ENCODE measurements at places on chromosomes 4 and X.
A peak's percentile ranks its signal among the peaks of the same experiment; 100 is the strongest.

DNA sequence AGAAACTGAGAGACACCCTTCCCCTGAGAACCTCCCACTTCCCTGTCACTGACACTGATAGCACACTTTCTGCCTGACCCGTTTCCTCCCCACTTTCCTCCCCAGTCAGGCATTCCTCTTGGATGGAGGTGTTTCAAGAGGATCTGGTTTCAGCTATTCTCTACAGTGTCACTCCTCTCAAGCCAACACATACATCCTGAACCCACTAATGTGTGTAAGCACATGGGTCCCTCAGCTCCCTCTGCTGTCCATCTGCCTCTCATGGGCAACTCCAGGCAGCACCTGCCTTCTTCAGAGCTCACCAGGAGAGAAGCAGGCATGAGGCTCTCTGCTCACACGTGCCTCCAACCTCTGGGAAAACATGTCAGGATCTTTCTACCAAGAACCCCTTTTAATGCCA is 207.6 kb downstream of the NAF1 start:
- no peak for DNase-seq

DNA sequence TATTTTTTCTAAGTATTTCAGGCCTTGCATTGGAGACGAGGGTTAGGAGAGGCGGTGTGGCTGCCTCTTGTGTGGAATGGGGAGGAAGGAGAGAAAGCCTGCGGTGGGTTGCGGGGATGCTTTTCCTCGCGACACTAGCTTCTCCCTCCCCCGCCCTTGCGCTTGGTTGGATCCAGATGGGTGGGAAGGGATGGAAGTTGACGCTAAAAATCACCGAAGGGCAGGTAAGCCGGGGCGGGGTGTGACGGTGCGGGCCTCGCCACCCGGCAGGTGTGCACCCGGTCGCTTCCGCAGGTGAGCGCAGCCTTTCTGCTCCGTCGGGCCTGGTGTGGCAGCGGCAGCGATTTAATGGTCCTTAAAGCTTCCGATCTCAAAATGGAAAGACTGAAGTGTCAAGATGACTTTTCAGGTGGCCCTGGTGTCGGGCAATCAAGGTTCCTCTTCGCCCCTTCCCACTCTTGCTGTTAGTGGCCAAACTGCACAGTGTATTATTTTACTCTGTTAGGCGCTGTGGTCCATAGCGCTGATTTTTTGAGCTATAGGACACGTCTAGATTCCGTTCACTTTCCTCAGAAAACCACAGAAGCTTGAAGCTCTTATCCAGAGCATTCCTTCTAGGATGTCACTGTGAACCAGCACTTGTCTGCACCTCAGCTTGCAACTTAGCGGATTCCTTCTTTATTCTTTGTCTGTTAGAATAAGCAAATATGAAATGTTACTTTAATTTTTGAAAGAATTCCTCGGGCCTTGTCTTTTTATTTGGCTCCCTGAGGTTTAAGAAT is 765 bp downstream of the ENOPH1 start:
- DNase-seq = no peak

GRCh38 chr4:185682236-185682635 is 129.8 kb downstream of the SORBS2 start:
- no peak for DNase-seq

DNA sequence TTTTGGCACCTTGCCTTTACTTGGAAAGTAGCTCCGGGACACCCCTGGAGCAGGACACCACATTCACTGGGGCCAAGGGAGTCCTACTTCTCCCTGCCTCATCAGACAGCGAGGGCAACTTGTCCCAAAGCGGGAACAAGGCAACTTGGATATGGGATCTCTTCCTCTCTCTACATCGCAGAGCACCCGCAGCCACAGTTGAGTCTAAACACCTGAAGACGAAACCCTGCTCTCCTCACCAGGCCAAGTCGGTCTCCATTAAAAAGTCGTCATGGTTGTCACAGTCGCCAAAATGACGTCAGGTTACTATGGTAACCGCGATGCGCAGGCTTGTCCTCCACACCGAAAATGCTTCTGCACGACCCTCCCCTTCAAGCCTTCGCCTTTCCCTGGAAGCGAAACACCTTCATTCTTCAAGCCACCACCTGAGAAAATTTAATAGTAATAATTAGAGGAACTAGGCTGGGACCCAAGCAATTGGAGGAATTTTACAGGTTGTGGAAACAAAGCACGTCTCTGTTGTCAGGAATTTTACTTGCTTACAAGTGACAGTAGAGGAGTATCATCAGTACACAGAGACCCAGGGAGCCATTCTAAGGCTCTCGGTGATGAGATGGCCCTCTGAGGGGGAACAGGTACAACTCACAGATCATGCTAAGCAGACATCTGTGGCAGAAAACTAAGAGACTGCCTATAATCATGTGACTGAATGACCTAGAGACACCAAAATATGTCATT is 30.5 kb upstream of the TCEAL4 start:
- DNase-seq = peak; percentile 39

- no peak for DNase-seq
Measured at GRCh38 chr4:14862891-14863290, 139.4 kb upstream of the CPEB2 start.

- no peak for DNase-seq
Measured at GRCh38 chr4:157005193-157005592, 33.6 kb upstream of the PDGFC start.

DNA sequence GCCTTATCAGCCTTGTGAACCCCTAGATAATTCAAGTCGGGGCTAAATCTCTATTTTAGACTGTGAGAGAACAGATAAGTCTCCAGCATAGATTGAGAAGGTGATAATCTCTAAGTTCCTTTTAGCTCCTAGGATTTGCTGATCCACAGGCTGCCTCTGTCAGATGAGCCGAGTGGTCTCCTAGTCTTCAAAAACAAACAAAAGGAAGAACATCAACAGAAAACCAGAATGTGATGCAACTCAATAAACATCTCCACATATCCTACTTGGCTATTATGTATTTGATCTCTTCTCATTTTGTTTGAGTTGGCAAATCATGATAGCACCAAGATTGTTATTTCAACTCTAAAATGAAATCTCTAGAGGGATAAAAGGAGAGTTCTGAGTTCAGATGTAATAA is 88.4 kb upstream of the SLC7A11 start:
- no peak for DNase-seq

GRCh38 chr4:182583703-182584415 is 333.3 kb downstream of the DCTD start:
- DNase-seq = no peak

GRCh38 chr4:185033072-185033471 is 14.8 kb downstream of the HELT start:
- DNase-seq = no peak

- no peak for DNase-seq
Measured at GRCh38 chr4:19722404-19722803, 529.3 kb upstream of the SLIT2 start.

DNA sequence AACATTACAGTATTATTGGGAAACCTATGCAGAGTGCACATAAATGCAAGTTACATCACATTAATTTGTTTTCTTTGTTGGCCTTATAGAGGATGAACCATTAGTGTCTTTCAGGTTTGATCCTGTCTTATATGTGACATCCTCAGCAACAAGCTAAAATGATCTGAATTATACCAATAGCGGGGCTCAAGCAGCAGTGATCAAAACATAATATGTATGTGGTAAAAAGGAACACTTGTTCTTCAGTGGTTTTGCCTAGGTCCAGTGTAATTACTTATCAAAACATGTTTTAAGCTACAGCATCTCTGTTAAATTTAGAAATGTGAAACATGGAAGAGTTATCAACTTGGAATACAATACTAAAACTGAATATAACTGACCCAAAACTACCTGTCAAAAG is 9.1 kb downstream of the TAF9B start:
- DNase-seq = no peak

GRCh38 chr4:41661442-41662076 is 87.0 kb downstream of the PHOX2B start:
- no peak for DNase-seq

- no peak for DNase-seq
Measured at GRCh38 chr4:37430718-37431416, 186.3 kb downstream of the NWD2 start.

- DNase-seq = no peak
Measured at GRCh38 chrX:129979207-129979920, 3.1 kb upstream of the BCORL1 start.

- DNase-seq = no peak
Measured at GRCh38 chr4:3364199-3364598, 71.4 kb downstream of the RGS12 start.

- no peak for DNase-seq
Measured at GRCh38 chr4:186942758-186943377, 219.2 kb upstream of the FAT1 start.

DNA sequence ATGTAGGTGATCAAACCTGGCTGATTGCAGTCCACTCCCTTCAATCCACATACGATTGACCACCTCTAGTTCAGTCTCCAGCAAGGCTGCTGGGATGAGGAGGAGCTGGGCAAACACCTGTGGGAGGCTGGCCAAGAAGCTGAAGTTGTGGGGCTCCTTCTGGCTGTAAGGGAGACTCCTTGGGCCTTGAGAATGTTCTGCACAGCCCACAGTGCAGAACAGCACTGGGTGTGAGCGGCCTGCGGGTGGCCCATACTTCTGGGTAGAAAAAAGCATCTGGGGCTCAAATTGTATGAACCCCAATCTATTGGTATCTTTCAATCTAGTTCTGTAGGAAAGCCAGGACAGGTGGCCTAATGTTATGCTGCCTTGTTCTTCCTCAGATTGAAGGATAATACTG is 1608.8 kb upstream of the PCDH10 start:
- DNase-seq = no peak

DNA sequence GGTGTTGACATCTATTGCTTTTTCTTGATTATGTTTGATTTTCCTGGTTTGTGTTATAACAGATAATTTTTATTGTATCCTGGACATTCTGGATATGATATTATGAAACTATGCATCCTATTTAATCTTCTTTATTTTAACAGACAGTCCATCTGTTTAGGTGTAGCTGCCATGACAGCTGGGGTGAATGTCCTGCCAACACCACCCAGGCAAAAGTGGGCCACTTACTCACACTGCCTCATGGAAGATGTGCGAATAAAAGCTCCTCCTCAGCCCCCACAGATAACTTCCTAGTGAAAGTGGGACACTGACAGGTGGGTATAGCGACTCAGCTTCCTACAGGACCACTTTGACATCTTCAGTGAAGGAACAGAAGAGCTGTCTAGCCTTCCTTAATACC is 18.4 kb upstream of the CNKSR2 start:
- no peak for DNase-seq

- no peak for DNase-seq
Measured at GRCh38 chr4:143441678-143442077, 71.8 kb upstream of the SMARCA5 start.

DNA sequence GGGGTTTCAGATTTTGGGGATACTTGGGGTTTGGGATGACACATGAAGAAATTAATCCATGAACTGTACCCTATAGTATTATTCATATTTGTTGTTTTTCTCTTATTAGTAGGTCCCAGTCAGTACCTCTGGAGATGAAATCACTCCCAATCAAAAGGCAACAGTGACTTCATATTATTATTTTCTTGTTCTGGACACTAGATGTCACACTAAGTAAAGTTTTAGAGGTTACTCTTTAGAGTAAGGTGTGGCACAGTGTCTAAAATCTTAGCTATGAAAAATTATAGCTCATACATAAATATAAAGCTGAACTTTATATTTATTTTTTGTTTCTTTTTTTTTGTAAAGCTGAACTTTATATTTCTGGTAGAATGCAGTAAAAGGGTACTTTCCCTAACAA is 35.1 kb downstream of the FAM114A1 start:
- no peak for DNase-seq

GRCh38 chr4:105998171-105999063 is 103.1 kb downstream of the NPNT start:
- DNase-seq = no peak

DNA sequence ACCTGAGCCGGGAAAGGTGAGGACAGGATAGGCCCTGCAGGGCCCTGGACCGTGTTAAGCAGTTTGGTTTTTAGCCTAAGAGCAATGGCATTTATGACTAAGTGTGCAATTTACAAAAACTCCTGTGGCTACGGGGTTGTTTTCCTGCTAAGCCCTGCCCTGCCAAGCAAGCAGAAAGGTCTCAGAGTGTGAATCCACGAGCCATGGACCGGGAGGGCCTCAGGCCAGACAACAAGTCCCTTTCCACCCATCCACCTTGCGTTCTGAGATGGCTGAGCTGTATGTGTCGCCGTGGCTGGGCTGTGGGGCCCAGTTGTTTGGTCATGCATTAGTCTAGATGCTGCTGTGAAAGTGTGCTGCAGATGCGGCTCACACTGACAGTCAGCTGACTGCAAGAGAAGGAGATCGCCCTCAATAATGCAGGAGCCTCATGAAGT is 33.9 kb upstream of the AFAP1 start:
- DNase-seq = no peak

DNA sequence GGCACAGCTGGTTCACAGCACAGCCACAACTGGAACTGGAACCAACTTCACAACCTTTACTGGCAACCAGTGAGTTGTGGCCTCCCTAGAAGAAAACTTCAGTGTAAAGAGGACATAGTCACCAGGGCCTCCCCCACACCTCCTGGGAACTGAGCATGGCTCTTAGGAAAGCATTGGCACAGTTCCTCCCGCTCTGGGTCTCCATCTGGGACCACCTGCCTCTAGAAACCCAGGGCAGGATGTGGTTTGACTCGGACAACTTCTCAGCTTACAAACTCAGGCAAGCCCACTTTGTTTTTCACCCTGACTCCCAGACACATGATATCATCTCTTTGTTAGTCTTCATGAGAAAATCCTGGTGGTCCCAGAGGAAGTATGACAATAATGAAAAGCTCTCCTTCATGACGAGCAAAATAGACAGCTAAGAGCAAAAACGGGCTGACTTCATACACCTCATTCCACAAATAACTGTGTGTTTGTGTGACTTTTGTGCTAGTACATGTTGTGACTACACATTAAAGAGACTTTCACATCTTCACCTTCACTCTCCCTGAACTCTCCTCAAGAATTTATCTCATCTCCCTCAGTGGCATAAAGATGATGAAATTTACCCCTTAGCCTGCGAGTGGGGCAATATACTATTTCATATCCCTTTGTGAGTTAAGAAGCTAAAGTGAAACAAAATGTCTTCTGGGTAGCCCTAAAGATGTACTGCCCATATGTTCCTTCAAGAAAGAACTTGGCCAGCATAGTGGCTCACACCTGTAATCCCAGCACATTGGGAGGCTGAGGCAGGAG is 75.4 kb downstream of the SH3KBP1 start:
- DNase-seq = no peak

DNA sequence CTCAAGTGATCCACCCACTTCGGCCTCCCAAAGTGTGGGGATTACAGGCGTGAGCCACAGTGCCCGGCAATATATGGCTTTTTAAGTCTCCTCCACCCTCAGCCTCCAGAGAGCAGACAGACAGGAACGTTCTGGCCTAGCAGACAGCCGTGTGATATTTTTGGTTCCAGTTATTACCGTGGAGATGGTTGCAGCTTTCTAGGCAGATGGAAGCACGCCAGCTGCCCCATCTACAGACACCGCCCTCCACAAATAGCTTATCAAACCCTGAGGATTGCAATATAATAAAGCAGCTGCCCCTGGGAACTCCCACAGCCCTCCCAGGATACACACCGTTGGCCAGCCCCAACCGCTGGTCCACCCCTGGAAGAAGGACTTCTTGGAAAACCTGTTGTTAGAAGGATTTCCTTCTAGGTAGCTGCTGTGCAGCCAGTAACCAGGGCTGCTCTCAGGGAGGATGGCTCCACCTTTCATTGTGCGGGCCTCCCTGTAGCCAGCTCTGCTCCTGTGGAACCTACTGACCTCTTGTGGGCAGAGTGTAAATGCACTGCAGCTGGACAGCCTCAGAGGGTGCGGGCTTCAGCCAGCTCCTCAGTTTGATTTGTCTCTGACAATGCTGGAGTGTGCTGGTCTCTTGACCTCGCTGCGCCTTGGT is 44.0 kb downstream of the SLC25A5 start:
- DNase-seq = no peak
